ENCODE measurements at places on chromosomes 7 and 10. TPM values are rescaled to one million over a fixed set of nuclear protein-coding genes. Genes with fewer than 3 reads are reported as not detected.

The ZNF33A gene
- 54.9 TPM for total RNA-seq

DNA sequence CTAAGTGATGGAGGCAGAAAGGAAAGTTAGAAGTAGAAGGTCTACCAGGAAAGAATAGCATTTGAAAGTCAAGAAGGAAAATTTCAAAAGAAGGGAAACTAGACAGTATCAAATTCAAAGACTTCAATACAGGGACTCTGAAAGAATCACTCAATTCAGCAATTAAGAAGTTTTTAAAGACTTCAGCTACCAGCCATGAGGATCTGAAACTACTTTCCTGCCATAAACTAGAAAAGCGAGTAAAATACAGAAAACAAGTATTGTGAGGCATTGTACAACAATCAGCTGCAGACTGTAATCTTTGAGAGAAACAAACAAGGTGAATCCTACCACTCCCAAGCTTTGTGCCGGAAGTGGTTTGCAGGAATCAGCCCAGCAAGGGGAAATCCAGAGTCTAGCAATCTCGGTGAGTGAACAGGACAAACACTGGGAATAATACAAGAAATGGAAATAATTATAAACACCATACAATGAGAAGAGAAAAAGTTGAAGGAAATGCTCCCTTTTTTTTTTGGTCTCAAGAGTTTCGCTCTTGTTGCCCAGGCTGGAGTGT lies 62.4 kb downstream of the ARHGAP12 start:
- DNase-seq = no peak

DNA sequence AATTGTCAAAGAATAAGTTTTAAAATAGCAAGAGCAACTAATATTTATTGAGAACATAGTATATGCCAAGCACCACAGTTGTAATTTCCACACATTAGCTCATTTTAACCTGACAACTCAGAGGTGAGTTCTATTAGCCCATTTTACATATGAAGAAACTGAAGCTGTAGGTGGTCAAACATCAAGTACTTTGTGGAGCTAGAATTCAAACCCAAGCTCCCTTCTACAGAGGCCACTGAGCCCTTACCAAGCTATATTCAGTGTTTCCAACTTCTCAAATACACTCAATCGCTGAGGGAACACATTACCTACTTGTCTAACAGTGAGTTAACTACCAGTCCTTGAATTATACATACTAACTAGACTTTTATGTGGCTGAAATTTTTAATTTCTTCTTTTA lies 236.6 kb downstream of the PARD3 start:
- no peak for DNase-seq

DNA sequence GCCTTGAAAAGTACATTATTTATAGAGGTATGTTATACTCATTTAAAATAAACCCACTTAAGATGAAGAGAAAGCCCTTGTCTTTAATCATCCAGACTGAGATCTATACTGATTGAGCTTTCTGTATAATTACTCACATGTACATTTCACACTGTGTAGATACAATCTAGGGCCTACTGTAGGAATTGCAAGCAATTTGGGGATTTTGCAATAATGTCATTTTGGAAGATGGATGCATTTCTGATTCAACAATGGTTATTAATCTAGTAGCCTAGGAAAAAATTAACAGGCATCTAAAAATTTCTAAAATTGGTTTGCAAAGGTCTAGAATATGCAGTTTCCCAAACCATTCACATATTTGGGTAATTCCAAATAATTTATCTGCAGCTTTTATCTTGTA lies 132.2 kb downstream of the PDE1C start:
- no peak for DNase-seq

DNA sequence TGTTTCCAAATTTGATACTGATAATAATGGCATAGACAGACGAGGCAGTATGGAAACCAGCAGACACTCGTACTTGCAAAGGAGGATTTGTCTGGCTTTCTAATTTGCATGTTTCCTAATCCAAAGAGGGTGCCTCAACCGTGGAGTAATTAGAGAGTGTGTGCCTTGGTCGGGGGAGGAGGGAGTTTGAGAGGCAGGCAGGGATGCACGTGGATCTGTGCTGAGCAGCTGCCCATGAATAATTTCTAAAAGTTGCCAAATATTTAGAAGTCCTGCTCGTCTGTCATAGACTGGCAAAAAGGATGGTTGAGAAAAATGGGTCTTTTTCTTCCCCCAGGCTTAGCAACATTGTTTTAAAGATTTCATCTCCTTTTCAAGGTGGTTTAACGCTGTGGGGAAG lies 69.4 kb downstream of the PTPRE start:
- DNase-seq = no peak

- DNase-seq = no peak
These were observed 84.9 kb downstream of the ZNF365 start for GRCh38 chr10:62459072-62459471.

- no peak for DNase-seq
These were observed 327.4 kb downstream of the SORCS1 start for GRCh38 chr10:106836933-106837663.

DNA sequence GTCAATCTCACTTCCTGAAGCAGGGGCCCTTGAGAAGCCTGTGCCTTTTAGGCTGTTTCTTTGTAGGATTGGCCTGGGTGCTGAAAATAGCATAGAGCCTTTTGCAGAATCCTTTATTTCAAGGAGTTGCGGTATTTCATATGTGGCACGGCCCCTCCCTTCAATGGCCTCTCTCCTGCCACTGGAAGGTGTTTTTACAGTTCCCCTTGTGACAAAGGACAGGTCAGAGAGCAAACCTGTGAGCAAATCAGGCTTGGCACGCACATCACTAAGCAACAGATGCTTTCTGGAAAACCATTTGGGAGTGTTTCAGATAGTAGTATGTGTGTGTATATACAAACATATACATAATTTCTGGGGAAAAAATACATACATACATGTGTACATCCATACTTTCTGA lies 388.6 kb upstream of the C7orf33 start:
- no peak for DNase-seq

DNA sequence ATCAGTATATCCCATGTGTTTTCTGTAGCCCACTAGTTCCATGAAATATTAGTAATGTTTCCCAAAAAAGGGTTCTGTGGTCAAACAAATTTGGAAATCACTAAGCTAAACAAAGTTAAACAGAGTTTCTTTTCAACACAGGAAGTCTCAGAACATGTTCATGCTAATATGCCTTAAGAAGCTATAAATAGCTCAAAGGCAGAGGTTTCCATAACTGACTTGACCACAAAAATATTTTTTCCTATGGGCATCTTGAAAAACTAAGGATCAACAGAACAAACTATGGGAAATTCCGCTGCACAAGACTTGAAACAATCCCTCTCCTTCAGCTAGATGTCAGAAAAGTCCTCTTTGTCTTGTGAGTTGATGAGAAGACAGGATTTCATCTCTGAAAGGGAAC lies 59.7 kb downstream of the SEM1 start:
- no peak for DNase-seq

DNA sequence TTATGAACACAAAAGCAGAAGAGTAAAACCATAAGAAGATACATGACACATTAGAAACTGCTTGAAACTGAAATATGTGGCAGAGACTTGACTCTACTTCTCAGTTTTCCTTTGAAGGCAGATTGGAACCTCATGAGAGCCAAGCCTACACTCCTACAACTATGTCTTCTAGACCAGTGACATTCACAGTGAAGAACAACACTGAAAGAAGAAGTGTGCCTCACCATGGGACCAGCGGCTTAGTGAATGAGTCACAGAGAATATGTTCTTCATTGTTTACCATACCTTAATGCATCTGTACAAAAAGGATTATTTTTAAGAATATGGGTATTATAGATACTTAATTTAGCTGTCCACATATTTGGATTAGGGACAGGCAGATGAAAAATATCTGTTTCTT lies 248.3 kb downstream of the CDC14C start:
- no peak for DNase-seq

DNA sequence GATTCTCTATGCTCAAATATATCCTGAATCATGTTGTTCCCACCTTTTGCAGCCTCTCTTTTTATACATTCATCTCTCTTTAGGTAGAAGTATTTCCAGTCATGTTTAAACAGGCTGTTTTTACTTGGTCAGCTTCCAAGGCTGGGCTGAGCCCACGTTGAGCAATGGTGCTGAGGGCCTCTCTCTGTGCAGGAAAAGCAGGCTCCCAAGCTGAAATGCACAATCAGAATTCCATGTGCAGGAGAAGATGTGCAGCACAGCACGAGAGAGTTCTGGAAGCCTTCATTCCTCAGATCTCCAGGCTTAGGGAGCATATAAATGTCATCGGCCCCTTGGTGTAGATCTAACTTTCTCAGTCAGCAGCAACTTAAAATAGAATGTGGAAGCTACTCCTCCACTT lies 588.5 kb downstream of the TNS3 start:
- no peak for DNase-seq

DNA sequence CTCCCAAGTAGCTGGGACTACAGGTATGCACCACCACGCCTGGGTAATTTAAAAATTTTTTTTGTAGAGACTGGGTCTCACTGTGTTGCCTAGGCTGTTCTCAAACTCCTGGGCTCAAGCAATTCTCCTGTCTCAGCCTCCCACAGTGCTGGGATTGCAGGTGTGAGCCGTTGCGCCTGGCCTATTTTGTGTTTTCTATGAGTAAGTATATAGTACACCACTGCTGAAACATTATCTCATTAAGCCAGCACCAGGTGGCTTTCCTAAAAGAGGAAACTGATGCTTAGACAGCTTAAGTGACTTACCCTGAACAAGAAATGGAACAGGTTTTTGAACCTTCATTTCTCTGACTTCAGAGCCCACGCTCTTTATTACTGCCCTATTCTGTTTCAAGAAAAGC lies 7.8 kb upstream of the PTPN12 start:
- DNase-seq = no peak
